ENCODE measurements at places on chromosomes 16 and 17.

- DNase-seq, result no peak
These were observed 26.8 kb upstream of the HOXB13 start for GRCh38 chr17:48755356-48755755.

GRCh38 chr17:42421507-42422338 is 1.3 kb downstream of the CAVIN1 start:
- DNase-seq, result no peak

DNA sequence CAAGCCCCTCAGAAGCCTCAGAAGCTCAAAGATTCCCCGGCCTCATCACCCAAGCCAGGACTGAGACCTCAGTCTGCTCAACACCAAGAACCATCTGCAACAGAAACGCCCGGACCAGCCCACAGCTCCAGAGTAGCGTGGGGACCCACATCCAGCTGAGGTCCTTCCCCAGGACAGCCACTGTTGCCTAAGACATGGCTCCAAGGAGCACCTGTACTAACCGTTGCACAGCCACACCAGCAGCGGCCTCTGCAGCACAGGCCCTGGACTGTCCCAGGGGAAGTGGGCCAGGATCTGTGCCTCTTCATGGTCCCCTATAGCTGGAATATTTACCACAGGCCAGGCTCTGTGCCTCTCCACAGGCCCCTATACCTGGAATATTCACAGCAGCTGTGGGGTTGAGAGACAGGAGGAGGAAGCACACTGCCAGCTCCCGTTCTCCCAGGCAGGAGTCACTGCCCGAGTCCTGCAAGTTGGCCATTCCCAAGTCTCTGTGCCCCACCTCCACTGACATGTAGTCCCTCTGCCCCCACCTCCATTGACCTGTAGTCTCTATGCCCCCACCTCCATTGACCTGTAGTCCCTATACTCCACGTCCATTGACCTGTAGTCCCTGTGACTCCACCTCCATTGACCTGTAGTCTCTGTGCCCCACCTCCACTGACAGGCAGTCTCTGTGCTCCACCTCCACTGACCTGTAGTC is 38.5 kb downstream of the RPH3AL start:
- no peak for DNase-seq

GRCh38 chr16:1193143-1193824 is 31.8 kb downstream of the TPSG1 start:
- no peak for DNase-seq

- no peak for DNase-seq
These were observed 32.4 kb downstream of the ANKFN1 start for GRCh38 chr17:56185491-56186221.

GRCh38 chr17:61248399-61248798 is 151.2 kb upstream of the TBX2 start:
- no peak for DNase-seq

Data from NCI-H526 treated with DMSO at 0.1 percent for 48 hours (cell line).